ENCODE measurements at places on chromosomes 6 and 20.

- DNase-seq = no peak
Measured at GRCh38 chr6:30295837-30296236, 30.9 kb upstream of the TRIM39 start.

DNA sequence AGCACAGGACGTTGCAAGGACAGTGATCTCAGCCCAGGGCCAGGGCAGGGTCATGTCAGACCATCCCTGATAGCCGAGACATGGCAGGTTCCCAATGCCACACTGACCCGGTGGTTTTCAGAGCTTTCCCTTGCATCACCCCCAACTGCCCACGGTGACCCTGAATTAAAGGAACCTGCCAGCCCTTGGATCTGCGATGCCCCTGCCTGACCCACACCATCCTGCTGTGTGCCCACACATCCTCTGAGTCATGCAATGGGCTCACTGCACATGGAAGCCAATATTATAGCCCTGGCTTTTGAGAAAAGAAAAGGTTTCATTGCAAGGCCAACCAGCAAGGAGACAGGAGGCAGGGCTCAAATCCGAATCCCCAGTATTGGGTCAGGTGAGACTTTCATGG, 132.6 kb upstream of the CST7 start:
- DNase-seq = no peak

DNA sequence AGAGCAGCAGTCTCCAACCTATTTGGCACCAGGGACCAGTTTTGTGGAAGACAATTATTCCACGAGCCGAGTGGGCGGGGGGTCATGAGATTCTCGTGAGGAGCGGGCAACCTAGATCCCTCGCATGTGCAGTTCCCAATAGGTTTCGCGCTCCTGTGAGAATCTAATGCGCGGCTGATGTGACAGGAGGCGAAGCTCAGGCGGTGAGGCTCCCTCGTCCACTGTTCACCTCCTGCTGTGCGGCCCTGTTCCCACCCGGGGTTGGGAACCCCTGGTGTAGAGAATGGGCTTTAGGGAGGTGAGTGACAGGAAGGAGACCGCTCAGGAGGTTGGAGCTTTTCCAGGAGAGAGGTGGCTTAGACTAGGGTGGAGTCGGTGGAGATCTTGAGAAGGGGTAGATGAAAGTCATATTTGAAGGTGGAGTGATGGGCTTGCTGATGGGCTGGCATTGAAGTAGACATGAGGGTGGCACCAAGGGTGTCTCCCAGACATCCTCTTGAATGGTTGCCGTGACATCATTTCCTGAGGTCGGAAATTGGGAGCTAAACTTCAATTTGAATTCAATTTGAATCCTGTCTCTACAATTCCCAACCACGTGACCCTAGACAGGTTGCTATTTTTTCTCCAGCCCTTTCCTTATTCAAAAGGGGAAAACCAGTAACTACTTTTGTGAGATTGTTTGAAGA, 1.5 kb upstream of the RAD21L1 start:
- DNase-seq = no peak

DNA sequence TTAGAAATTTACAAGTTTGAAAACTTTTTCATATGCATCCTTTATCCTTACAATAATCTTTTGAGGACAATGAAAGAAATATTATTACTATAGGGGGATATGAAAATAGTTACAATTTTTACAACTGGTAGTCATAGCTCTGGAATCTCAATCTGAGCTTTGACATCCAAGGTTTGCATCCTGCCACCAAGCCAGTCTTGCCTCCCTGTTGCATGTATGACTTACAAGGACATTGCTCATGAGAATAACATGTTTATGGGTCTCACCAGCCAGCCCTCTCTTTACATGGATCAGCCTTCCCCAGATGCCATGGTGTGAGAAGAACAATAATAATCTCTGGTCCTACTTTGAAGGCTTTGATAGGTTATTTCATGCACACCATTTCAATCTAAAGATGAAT, 67.5 kb downstream of the THEMIS start:
- DNase-seq = no peak

GRCh38 chr6:104541411-104541810, 318.3 kb downstream of the HACE1 start:
- no peak for DNase-seq
